NCI-H748 treated with DMSO at 0.1 percent for 48 hours (cell line): ENCODE measurements at places on chromosomes 3 and 15.

DNA sequence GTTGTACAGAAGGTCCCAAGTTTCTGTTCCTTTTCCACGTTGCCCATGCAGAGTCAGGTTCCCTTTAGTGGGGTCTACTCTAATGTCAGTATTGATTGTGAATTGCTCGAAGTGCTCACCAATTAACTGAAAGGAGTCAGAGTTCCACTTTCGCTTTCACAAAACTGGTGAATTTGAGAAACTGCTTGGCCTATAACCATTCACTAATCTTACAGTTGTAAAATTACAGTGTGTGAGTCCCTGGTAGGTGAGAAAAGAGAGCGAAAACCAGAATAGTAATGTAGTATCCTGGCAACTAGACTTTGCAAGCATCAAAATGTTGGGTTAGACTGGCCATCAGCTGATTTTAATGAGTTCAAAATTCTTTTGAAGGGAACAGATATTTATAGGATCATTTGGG lies 237.5 kb upstream of the CHRM5 start:
- DNase-seq: no peak

DNA sequence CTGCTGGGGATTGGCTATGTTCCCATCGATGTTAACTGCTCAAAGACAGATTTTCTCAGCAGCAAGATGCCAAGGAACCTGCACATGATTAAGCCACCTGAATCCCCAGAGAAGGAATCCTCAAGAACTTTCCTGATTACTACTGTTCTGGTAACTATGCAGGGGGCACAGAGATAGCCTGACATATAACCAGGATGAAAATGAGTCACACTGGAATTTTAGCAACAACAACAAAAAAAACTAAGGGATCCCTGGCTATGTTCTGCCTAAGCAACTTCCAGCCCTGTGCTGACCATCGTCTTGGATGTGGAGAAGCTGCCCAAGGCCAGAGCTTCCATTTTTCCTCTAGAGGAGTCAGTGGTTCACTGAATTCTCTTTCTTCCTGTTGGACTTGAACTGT lies 13.8 kb downstream of the RIOX2 start:
- no peak for DNase-seq

GRCh38 chr3:179088306-179088705 lies 16.7 kb upstream of the ZMAT3 start:
- no peak for DNase-seq

- DNase-seq: peak; percentile 43
These were observed 157.5 kb upstream of the SLC24A5 start for GRCh38 chr15:47963265-47963664.

- DNase-seq: no peak
These were observed 69.8 kb upstream of the WNT5A start for GRCh38 chr3:55556619-55557537.

- DNase-seq: no peak
These were observed 43.5 kb upstream of the SLC6A11 start for GRCh38 chr3:10772271-10773161.

- DNase-seq: peak; percentile 2
These were observed 55.0 kb downstream of the GOLIM4 start for GRCh38 chr3:168040607-168041208.

DNA sequence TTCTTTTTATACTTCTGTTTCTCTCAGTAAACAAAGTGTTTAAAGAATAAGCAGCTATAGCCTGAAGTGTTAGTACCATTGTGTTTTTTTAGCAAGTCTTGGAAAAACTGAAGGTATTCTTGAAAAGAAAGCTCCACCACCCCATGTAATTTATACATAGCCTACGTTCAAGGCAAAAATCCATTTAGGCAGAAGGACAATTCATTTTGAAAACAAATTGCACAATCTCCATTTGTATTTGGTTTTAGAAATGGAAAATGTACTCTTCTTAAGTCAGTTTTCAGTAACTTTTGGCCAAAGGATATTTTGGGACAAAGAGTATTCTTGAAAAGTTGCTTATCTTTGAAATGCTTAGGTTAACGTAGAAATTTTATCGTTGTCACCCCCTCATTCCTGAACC lies 34.5 kb downstream of the PTPRG start:
- DNase-seq: no peak
